ENCODE measurements at places on chromosomes 1 and 21. TPM values are rescaled to one million over a fixed set of nuclear protein-coding genes. Genes with fewer than 3 reads are reported as not detected.

DNA sequence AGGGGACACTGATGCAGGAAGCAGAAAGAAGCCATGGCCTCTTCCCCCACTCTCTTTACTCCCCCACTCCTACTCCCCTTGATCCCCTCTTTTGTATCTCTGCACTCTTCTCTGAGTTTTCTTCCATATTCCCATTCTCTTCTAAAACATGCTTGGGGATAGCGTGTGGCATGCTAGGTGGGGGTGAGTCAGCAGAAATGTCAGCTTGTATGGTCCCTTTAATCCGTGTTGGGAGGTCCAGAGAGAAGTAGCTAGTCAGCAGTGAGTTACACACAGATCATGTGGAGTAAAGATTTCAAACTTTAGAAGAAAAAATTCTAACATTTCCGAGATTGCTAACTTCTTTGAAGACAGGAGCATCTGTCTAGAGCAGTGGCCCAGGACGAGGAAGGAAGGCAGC is 4.0 kb upstream of the KCNK1 start:
- H3K27me3 ChIP-seq: peaks cover 15% of the 10 kb centered on the region
- H3K27ac ChIP-seq: no peak overlapping the region
- no peaks in the 10 kb centered on the region for H3K36me3 ChIP-seq

The LRRC3 gene
- 3.8 TPM for total RNA-seq

GRCh38 chr1:10544239-10544638 is 69.5 kb downstream of the PEX14 start:
- no peaks in the 10 kb centered on the region for H3K27me3 ChIP-seq
- no peak overlapping the region for H3K4me3 ChIP-seq
- H3K27ac ChIP-seq: no peak overlapping the region
- no peak for DNase-seq
- H3K36me3 ChIP-seq: peaks cover 2% of the 10 kb centered on the region
- no peaks in the 10 kb centered on the region for H3K4me1 ChIP-seq

- DNase-seq: peak; percentile 65
- peaks cover 1% of the 10 kb centered on the region for H3K36me3 ChIP-seq
- H3K27ac ChIP-seq: peak overlapping the region; percentile 45
- no peak overlapping the region for H3K4me3 ChIP-seq
- no peaks in the 10 kb centered on the region for H3K27me3 ChIP-seq
Observed at GRCh38 chr1:203682473-203683383, 56.1 kb downstream of the ATP2B4 start.

The OR2W3 gene
- total RNA-seq: not detected

The SLC1A7 gene
- not detected for total RNA-seq

GRCh38 chr1:211910913-211911485 is 80.4 kb upstream of the LPGAT1 start:
- no peak overlapping the region for H3K27ac ChIP-seq
- H3K4me1 ChIP-seq: no peaks in the 10 kb centered on the region
- H3K36me3 ChIP-seq: no peaks in the 10 kb centered on the region
- H3K27me3 ChIP-seq: no peaks in the 10 kb centered on the region
- no peak for DNase-seq
